ENCODE measurements at places on chromosomes 13 and 19.

GRCh38 chr13:80030491-80030890 lies 310.4 kb downstream of the SPRY2 start:
- no peak for DNase-seq

GRCh38 chr13:44542361-44542760 lies 33.8 kb downstream of the TSC22D1 start:
- no peak for DNase-seq

DNA sequence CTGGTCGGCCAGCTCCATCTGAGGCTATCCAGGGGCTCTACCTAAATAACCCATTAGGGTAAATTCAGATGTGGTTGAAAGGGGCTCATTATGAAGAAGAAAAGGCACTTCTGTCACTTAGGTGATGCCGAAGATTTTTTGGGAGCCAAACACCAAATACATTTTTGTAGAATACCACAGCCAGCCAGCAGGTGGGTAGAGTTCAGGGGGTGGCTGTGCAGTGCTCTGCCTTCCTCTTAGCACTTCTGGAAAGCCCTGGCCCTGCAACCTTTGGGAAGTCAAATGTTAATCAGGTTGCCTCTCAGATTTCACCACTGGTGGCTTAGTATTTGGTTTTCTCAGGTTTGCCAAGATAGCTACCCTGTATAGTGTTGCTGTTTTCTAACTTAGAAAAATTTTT lies 18.5 kb upstream of the GPR18 start:
- DNase-seq: no peak

GRCh38 chr19:49837009-49837310 lies 14.0 kb upstream of the PTOV1 start:
- DNase-seq: no peak

DNA sequence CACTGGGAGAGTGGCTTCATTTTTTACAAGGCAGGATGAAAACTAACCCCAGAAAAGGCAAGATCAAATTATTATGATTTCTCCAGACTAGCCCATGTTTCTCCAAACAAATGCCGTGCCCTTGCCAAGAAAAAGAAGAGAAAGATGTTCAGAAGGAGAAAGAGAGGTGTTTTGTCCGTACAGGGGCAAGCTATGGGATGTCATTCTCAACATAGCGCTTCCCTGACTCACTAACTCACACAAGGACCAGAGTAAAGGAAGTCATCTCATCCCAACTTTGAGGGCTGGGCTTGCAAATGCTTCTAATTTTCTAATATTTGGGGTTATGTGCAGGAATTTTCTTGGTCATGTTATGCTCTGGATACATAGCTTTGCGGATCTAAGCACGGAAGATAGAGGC lies 224.2 kb upstream of the MAB21L1 start:
- DNase-seq: no peak

Data from stimulated activated CD8-positive, alpha-beta memory T cell treated with anti-CD3 and anti-CD28 coated beads, Interleukin-7, amount 100 ng/mL, for 1 hour (primary cell).